ENCODE measurements at places on chromosomes 11 and 22.

- DNase-seq = no peak
These were observed 3.9 kb upstream of the LTBP3 start for GRCh38 chr11:65562020-65562419.

DNA sequence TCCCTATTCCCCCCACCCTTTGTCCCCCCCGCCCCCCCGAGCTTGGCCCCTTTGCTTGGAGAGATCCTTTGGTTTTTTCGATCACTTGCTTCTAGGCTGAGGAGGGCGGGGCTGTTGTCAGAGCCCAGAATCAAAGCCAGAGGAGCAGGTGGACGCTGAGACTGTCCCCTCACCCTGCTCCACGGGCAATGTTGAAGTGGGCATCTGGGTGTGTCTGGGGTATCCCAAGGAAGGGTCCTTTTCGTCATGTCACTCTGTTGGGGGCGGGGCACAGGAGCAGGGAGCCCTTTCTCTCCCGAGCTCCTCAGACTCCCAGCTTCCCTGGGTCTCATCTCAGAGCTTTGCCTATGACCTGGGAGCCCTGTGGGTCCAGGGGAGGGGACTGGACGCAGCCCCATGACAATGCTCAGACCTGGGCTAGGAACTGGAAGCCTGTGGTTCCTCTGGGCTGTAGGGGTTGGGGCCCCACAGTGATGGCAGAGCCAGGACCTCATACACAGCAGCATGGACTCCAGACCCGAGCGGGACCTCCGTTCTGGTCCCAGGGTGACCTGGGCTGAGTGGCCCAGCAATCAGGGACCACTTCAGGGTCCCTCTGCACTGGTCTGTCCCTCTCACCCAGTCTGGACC, 2.9 kb upstream of the APOBEC3A start:
- DNase-seq = no peak

DNA sequence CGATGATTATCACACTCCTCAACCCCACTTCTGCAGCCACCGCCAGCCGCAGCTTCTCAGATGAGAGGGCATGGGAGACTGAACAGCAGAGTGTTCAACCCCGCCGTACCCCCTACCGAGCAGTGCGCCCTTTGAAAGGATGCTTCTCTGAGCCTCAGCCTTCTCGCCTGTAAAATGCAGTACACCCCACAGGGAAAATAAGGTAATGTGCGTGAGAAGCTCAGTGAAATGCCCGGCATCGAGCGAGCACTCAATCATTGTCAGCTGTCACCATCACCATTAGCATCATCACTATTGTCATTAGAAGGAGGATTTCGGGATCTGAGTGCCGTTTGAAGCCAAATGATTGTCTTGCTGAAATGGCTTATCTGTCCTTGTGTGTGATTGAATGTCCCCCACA, 13.6 kb downstream of the TRIM29 start:
- no peak for DNase-seq

DNA sequence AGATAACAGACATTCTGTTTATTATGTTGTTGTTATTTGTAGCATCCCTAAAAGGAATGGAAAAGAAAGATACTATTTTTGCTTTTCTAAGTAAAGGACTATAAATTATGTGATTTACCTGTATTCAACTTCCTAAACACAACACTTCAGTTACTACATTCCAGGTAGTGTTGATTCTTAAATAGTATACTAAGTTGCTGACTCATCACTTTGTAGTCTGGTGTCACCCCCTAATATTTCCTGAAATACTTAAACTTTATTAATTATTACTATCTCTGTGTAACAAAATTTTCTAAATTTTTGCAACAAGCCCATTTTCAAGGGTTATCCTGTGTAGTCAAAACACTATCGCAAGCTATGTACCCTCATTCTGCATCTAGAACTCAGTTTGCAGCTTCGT, 7.0 kb downstream of the SYTL2 start:
- DNase-seq = no peak

- no peak for DNase-seq
These were observed 65.1 kb downstream of the BTG4 start for GRCh38 chr11:111447112-111447471.

DNA sequence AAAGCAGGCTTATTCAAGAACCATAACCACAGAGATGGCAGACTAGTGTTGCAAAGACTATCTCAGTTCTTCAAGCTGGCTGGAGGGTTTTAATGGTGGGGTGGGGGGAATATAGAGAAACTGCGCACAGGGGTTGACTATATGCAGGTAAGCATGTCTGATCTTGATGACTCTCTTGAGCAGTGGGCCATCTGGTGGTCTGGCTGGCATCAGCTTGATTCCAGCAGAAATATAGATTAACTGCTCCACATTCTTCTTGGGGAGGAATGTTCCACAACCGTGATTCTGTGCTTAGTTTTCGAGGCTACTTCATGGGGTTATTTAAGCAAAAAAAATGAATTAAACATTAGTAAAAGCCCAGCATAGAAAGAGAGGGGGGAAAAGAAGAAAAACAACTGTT, 158.8 kb upstream of the PGR start:
- no peak for DNase-seq

- DNase-seq = no peak
These were observed 104.3 kb upstream of the LDLRAD3 start for GRCh38 chr11:35839368-35840161.

- DNase-seq = peak; percentile 21
These were observed 4.4 kb upstream of the WEE1 start for GRCh38 chr11:9568854-9569587.

DNA sequence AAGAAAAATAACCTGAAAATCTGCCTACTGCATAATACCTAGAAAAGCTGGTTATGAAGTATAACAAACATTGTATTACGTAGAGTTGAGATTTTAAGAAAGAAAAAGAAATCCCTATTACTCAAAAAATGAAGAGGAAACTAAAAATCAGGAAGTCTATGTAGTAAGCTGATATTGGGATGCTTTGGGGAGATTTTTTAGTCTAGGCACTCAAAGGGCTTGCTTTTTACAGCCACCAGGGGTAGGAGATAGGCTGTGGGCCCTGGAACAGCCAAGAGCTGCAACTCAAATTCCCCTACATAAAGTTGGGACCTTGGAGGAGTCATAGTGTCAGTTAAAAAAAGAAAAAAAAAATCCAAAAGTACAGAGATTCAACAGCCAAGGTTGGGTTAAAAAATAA, 90.4 kb downstream of the RELT start:
- DNase-seq = no peak

DNA sequence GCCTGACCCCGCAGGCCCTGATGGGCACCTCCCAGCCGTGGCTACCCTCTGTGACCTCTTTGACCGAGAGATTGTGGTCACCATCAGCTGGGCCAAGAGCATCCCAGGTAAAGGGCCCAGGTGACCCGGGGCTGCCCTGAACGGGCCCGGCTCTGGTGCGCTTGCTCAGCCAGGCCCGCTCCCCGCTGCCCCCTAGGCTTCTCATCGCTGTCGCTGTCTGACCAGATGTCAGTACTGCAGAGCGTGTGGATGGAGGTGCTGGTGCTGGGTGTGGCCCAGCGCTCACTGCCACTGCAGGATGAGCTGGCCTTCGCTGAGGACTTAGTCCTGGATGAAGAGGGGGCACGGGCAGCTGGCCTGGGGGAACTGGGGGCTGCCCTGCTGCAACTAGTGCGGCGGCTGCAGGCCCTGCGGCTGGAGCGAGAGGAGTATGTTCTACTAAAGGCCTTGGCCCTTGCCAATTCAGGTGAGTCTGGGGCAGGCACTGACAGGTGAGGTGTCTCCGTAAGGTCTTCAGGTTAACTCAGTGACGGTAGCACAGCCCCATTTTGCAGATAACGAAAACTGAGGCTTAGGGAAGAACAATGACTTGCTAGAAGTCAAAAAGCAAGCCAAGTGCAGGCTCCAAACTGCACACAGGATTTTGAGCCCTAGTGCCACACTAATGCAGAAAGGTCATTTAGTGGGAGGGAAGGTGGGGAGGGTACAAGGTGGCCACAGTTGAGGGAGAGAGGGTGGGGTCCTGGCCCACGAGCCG, 2.4 kb downstream of the TRMT112 start:
- no peak for DNase-seq

GRCh38 chr22:23073526-23074229, 3.4 kb downstream of the GNAZ start:
- no peak for DNase-seq

DNA sequence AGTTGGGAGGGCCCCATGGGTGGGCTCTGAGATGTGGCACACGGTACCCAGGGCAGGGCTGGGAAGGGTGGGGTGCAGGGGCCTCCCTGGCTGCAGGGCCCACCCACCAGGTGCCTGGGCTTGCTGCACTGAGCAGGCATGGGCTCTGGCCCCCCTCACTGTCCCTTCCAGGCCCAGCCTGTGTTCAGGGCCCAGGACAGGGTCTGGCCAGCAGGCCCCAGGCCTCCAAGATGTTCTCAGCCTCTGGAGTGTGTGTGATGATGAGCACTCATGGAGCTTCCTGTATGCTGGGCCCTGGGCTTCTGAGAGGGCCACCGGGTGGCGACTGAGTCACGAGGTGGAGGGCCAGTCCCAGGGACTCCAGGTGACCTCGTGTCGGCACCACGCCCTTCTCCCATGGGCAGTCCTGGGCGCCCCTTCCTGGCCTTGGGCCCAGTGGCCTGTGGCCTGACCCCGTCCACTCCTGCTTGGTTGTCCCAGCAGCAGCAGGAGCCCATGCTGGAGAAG, 55.9 kb upstream of the CCDC188 start:
- DNase-seq = peak; percentile 33

DNA sequence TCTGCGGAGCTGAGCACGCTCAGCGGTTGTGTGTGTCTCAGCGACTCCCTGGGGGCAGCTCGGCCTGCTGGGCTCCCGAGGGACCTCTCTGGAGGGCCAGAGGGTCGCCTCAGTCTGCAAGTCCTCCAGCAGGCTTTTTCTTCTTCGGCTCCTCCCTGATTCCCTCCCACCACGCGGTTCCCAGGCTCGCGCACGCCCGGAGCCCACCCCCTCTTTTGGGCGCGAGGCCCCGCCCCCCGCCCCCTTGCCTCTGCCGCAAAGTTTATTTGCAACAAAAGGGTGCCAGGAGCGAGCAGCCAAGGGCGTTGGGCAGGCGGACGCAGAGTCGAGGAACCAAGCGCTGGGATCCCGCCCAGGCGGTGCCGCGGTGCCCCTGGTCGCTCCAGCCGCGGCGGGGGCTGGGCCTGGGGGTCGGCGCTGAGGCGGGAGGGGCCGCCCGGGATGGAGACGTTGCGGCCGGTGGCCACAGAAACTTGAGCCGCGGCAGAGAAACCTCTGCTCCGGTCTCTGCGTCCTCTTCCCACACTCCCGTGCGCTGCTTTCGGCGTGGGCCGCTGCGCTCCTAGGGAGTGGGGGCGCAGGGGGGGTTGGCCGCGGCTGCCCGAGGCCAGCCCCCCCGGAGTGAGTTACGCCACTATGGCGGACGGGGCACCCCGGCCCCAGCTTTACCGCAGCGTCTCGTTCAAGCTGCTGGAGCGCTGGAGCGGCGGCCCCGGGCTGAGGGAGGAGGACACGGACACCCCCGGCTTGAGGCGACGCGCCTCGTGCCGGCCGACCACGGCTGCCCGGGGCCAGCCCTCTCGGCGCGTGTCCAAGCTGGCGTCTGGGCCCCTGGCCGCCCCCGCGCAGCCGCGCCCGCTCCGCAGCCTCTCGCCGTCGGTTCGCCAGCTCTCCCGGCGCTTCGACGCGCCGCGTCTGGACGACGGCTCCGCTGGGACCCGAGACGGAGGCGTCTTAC, at the start of gene ARHGEF17:
Gene ARHGEF17 (plus strand): TSS at position 274 of the 958 bp plus-strand sequence. CDS start 363 bp downstream, at position 637.
- peak; percentile 55 for DNase-seq

DNA sequence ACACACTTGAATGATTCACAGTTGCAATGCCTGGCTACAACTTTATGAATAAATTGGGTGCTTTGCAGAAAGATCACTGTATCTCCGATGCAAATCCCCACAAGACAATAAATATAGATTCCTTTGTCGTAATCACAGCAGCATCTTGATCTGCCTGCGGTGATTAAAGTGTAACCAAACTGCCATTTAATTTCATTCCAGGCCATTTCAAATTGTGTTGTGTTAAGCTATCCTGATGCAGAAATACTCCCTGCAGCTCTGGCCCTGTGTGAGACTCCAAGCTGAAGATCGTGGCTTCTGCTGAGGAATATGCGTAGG, 40.8 kb upstream of the B3GAT1 start:
- no peak for DNase-seq

- no peak for DNase-seq
These were observed 13.0 kb upstream of the SLC39A13 start for GRCh38 chr11:47395223-47396048.

GRCh38 chr11:24312464-24313238, 184.2 kb upstream of the LUZP2 start:
- no peak for DNase-seq

GRCh38 chr11:128346804-128347203, 240.6 kb downstream of the ETS1 start:
- DNase-seq = peak; percentile 45

- DNase-seq = no peak
These were observed 89.8 kb downstream of the RTL6 start for GRCh38 chr22:44407987-44408828.

DNA sequence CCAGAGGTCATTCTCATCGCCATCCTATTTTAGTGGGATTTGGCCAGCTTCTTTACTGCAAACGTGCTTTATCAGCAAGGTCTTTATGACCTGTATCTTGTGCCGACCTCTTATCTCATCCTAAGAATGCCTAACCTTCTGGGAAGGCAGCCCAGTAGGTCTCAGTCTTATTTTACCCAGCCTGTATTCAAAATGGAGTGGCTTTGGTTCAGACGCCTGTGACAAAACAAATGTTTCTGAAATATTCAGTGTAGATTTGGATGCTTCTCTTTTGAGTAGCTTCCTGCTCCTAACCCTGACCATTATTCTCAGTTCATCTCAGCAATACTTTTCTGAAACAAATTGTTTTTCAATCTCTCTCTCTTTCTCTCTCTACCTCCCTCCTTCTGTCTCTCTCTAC, 60.1 kb downstream of the TRIM44 start:
- no peak for DNase-seq

DNA sequence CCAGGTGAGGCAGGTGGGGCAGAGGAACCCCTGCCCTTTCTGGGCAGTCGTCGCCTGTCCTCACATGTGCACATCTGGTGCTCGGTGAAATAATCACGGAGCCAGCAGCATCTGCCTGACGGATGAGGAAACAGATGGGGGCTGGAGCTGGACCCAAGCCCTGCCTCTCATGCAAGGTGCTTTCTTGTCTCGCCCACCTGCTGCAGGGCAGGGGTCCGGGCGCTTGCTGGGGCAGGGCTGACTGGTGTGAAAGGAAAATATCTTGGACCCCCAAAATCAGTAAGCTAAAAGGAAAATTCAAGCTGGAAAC, 3.3 kb downstream of the ALDH3B2 start:
- DNase-seq = no peak

- no peak for DNase-seq
These were observed 122.1 kb upstream of the VPREB1 start for GRCh38 chr22:22122348-22123117.

- DNase-seq = peak; percentile 64
These were observed 2.8 kb downstream of the SIPA1 start for GRCh38 chr11:65640483-65641296.

DNA sequence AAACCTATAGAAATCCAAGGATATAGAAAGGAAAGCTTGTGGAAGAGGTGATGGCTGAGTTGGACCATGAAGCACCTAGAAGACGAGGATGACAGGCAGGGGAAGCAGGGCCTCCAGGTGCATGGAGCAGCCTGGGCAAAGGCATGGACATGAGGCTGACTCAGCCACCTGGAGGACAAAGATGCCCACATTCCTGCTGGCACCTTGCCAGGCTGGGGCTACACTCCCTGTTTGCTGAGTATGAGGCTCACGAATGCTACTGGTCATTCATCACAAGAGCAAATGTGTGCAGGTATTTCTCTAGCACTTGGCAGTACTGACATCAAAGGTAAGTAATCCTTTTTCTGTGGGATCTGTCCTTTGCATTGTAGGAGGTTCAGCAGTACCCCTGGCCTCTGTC, 7.1 kb upstream of the SCGB2A1 start:
- no peak for DNase-seq

- no peak for DNase-seq
These were observed 20.6 kb downstream of the TRPC6 start for GRCh38 chr11:101563166-101563565.
